Muscle of leg (tissue), 16 donors: ENCODE measurements at places on chromosomes 11 and 22. TPM values are rescaled to one million over a fixed set of nuclear protein-coding genes. Genes with fewer than 3 reads are reported as not detected.

GRCh38 chr11:46309814-46310259 lies 32.4 kb downstream of the CREB3L1 start:
- H3K27ac ChIP-seq: no peak overlapping the region
- peaks cover 12% of the 10 kb centered on the region for H3K4me1 ChIP-seq
- no peaks in the 10 kb centered on the region for H3K27me3 ChIP-seq
- H3K4me3 ChIP-seq: no peak overlapping the region

The ACTN3 gene
- 81.6 TPM for total RNA-seq

DNA sequence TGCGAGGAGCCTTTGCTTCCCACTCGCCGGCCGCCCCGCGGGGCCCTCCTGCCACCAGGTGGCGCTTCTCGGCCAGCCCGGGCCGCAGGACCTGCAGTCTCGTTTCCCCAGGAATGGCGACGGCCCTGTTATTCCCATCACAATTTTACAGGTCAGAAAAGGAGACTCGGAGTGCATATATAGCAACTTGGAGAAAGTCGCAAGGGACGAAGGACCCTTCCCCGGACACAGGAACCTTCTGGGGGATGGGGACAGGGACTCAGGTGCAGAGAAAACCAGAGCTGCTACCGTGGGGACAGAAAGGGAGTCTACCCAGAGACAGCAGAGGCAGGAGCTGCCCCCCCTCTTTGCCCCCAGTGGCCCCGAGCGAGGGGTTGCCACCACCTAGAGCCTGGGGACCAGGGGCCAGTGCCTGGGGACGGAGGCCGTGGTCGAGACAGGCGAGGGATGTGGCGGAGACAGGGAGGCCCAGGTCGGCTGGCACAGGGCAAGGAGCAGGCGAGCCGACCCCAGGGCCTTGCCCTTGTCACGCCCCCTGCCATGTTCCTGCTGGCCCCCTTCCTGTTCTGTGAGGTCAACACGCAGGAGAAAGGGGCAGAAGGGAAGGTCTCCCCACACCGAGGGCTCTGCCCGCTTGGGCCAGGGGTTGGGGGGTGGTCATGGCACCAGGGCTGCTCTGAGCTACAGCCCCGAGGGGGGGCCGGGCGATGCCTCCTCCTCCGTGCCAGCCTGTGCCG lies 3.5 kb upstream of the KRTAP5-6 start:
- H3K4me1 ChIP-seq: peaks cover 27% of the 10 kb centered on the region
- H3K36me3 ChIP-seq: no peaks in the 10 kb centered on the region
- peaks cover 8% of the 10 kb centered on the region for H3K27me3 ChIP-seq
- H3K27ac ChIP-seq: no peak overlapping the region

The OSBPL5 gene
- total RNA-seq: 12.5 TPM

The KRTAP5-7 gene
- not detected for total RNA-seq

DNA sequence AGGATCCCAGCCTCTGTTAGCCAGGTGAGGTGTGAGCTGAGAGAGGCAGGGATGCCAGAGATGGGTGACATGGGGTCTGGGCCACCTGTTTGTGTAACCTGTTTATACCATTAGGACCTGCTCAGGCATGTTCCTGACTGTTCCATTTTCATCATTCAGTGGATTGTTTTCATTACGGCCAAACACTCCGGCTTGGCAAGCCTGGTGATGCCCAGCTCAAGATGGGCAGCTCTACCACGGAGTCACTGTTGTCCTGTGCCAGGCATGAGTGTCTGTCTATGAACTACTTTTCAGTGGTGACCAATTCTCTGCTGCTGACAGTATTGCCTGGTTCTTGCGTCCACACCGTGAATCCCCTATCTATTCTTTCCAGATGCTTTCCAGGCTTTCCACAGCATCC lies 71.5 kb upstream of the SLC22A12 start:
- H3K27ac ChIP-seq: no peak overlapping the region
- H3K4me1 ChIP-seq: no peaks in the 10 kb centered on the region
- no peaks in the 10 kb centered on the region for H3K36me3 ChIP-seq
- no peak overlapping the region for H3K4me3 ChIP-seq
- H3K27me3 ChIP-seq: peaks cover 43% of the 10 kb centered on the region

- H3K27ac ChIP-seq: no peak overlapping the region
- H3K36me3 ChIP-seq: no peaks in the 10 kb centered on the region
- DNase-seq: no peak
- peaks cover 18% of the 10 kb centered on the region for H3K27me3 ChIP-seq
- H3K4me1 ChIP-seq: peaks cover 4% of the 10 kb centered on the region
- no peak overlapping the region for H3K4me3 ChIP-seq
Observed at GRCh38 chr22:27372969-27373670, 428.4 kb downstream of the MN1 start.

The APOBEC3F gene
- total RNA-seq: 2.7 TPM

The RAPSN gene
- total RNA-seq: 57.9 TPM

GRCh38 chr11:59218893-59219292 lies 6.2 kb upstream of the MPEG1 start:
- no peaks in the 10 kb centered on the region for H3K4me1 ChIP-seq
- H3K27me3 ChIP-seq: no peaks in the 10 kb centered on the region

The EXPH5 gene
- 0.80 TPM for total RNA-seq

The OR2AT4 gene
- total RNA-seq: not detected

The NCAM1 gene
- 87.0 TPM for total RNA-seq

The FXYD2 gene
- 3.3 TPM for total RNA-seq

DNA sequence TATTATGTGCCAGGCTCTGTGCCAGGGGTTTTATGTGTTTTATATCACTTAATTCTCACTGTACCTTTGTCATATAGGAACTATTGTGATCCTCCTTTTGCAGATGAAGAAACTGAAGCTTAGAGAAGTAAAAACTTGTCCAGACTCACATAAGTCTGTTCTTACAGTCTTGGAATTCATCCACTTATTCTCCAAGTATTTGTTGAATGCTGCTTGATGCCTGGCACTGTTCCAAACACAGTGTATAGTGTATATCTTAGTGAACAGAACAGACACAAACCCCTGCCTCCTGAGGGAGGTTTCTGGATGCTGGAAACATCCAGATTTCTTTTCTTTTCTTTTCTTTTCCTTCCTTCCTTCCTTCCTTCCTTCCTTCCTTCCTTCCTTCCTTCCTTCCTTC lies 29.0 kb upstream of the FGF3 start:
- H3K4me3 ChIP-seq: no peak overlapping the region
- H3K27ac ChIP-seq: no peak overlapping the region
- no peaks in the 10 kb centered on the region for H3K4me1 ChIP-seq

The SHANK2 gene
- total RNA-seq: 1.1 TPM

GRCh38 chr11:119422809-119423508 lies at the start of gene THY1:
Gene THY1, minus strand, starts transcription at chr11:119423172. Its CDS starts 2,267 bp downstream, at chr11:119420905.
- peaks cover 34% of the 10 kb centered on the region for H3K27me3 ChIP-seq
- peak within 1 kb of the TSS; percentile 80 for H3K27ac ChIP-seq
- peaks cover 31% of the 10 kb centered on the region for H3K4me1 ChIP-seq

DNA sequence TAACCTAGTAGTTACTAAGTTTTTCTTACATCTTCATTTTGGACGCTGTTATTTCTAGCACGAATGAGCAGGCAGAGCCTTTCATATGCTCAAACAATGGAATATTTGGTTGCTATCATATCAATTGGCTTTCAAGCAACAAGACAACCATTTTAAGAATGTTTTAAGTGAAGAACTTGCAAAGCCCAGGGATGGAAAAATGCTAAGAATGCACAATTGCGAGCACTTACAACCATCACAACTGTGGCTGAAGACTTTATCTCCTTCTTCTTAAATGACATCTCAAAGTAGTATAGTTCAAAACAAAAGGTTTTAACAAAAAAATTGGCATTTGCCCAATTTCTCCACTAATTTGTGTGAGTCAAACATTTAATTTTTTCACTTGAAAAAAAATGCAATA lies 8.3 kb upstream of the MMP1 start:
- no peak overlapping the region for H3K4me3 ChIP-seq
- no peak for DNase-seq
- peaks cover 3% of the 10 kb centered on the region for H3K27me3 ChIP-seq
- no peaks in the 10 kb centered on the region for H3K36me3 ChIP-seq
- H3K27ac ChIP-seq: no peak overlapping the region
- H3K4me1 ChIP-seq: no peaks in the 10 kb centered on the region

DNA sequence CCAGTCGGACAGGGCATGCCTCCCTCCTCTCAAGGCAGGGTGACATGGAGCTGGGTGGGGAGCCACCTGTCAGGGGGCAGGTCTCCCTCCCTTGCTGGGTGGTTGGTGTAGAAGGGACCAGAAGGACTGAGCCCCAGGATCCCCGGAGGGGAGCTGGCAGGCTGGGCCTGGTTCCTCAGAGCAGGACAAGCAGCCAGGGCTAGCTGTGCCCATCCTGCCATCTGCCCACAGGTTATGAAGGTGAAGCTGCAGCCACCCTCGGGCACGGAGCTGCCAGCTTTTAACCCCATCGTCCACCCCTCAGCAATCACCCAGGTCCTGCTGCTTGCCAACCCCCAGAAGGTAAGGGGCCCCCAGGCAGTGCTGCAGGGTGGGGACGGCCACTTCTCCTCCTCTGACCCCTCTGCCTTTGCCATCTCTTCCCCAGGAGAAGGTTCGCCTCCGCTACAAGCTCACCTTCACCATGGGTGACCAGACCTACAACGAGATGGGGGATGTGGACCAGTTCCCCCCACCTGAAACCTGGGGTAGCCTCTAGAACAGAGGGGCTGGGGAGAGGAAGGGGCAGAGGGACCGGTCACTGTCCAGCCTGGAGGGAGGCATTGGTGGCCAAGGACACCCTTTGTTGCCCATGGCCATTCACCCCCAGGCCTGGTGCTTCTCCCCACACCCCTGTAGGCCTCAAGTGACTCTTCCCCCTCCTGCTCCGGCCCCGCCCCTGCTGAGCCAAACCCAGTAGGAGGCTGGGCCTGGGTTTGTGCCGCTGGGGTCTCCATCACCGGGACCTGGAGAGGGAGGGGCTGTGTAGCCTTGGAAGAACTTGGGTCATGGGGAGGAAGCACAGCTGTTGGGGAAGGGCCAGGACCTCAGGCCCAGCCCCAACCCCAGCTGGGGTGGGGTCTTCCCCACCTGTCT lies 7.0 kb upstream of the SH3BP1 start:
- H3K4me1 ChIP-seq: peaks cover 68% of the 10 kb centered on the region
- no peak overlapping the region for H3K4me3 ChIP-seq
- peak overlapping the region; percentile 87 for H3K27ac ChIP-seq

- H3K4me3 ChIP-seq: no peak overlapping the region
- no peaks in the 10 kb centered on the region for H3K27me3 ChIP-seq
- DNase-seq: no peak
- no peaks in the 10 kb centered on the region for H3K4me1 ChIP-seq
- no peaks in the 10 kb centered on the region for H3K36me3 ChIP-seq
- H3K27ac ChIP-seq: no peak overlapping the region
Observed at GRCh38 chr11:98307827-98308491, 712.8 kb upstream of the CNTN5 start.

- peaks cover 17% of the 10 kb centered on the region for H3K4me1 ChIP-seq
- no peak overlapping the region for H3K27ac ChIP-seq
- no peaks in the 10 kb centered on the region for H3K36me3 ChIP-seq
- no peak for DNase-seq
- peaks cover 14% of the 10 kb centered on the region for H3K27me3 ChIP-seq
- H3K4me3 ChIP-seq: no peak overlapping the region
Observed at GRCh38 chr11:112789481-112789880, 171.7 kb upstream of the NCAM1 start.

- peak overlapping the region; percentile 84 for H3K27ac ChIP-seq
- DNase-seq: peak; percentile 74
- no peaks in the 10 kb centered on the region for H3K27me3 ChIP-seq
- H3K4me1 ChIP-seq: peaks cover 34% of the 10 kb centered on the region
Observed at GRCh38 chr22:46355369-46355995, 20.0 kb downstream of the TRMU start.

DNA sequence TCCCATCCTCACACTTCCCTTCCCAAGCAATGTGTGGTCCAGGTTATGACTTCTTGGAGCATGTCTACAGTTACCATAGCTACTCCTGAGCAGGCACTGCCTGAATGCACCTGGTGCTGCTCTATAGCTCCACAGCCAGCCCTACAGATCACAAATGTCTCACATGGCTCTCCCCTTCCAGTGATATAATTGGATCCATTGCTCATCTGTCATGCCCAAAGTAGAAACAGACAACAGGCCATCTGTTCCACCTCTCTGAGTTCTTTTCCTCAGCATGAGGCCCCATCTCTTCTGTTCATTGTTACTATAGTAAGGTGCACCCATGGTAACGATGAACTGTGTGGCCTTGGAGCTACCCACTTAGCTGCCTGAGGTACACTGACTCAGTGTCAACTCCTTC lies 320.3 kb upstream of the ZC3H12C start:
- H3K36me3 ChIP-seq: no peaks in the 10 kb centered on the region
- DNase-seq: peak; percentile 19
- H3K4me3 ChIP-seq: no peak overlapping the region
- no peak overlapping the region for H3K27ac ChIP-seq
- no peaks in the 10 kb centered on the region for H3K27me3 ChIP-seq
- H3K4me1 ChIP-seq: no peaks in the 10 kb centered on the region

DNA sequence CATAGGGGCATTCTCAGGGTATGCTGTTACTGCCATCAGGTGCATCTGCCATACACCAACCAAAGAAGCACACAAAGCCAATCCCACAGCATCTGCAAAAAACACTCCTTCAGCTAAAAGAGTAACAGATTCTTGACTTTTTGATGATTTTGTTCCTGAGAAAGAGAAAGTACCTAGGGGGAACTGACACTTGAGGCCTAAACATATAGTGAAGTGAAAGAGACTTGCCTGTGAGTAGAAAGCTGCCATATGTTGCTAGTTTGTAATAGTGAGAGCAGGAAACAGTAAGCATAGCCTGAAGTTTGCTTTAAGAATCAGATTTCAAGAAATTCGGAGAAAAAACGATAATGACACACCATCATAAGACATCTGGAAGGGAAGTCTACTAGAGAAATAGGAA lies 97.9 kb upstream of the CTSC start:
- no peak overlapping the region for H3K27ac ChIP-seq
- no peaks in the 10 kb centered on the region for H3K4me1 ChIP-seq
- H3K27me3 ChIP-seq: no peaks in the 10 kb centered on the region
- H3K4me3 ChIP-seq: no peak overlapping the region
- no peaks in the 10 kb centered on the region for H3K36me3 ChIP-seq

The NRIP3 gene
- 1.6 TPM for total RNA-seq

GRCh38 chr11:61512435-61512834 lies 3.9 kb downstream of the LRRC10B start:
- no peak overlapping the region for H3K27ac ChIP-seq
- H3K4me1 ChIP-seq: peaks cover 35% of the 10 kb centered on the region
- no peak overlapping the region for H3K4me3 ChIP-seq
- peaks cover 48% of the 10 kb centered on the region for H3K27me3 ChIP-seq

The C22orf39 gene
- 33.2 TPM for total RNA-seq

GRCh38 chr11:103652013-103652412 lies 384.4 kb upstream of the DDI1 start:
- no peaks in the 10 kb centered on the region for H3K4me1 ChIP-seq
- no peak for DNase-seq

The TTC12 gene
- 6.6 TPM for total RNA-seq
